ENCODE measurements at places on chromosomes 2 and 18.

DNA sequence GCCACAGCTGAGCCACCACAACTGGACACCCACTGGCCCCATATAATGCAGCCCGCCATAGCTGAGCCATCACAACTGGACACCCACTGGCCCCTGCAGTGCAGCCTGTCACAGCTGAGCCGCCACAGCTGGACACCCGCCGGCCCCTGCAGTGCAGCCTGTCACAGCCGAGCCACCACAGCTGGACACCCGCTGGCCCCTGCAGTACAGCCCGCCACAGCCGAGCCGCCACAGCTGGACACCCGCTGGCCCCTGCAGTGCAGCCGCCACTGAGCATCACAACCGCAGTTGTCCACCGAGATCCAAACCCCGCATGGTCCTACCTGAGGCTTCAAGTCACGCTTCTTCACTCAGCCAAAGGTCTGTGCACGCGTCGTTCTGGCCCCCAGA lies 134.2 kb downstream of the PXDN start:
- DNase-seq: no peak

- no peak for DNase-seq
Observed at GRCh38 chr2:56227811-56228210, 44.0 kb downstream of the CCDC85A start.

DNA sequence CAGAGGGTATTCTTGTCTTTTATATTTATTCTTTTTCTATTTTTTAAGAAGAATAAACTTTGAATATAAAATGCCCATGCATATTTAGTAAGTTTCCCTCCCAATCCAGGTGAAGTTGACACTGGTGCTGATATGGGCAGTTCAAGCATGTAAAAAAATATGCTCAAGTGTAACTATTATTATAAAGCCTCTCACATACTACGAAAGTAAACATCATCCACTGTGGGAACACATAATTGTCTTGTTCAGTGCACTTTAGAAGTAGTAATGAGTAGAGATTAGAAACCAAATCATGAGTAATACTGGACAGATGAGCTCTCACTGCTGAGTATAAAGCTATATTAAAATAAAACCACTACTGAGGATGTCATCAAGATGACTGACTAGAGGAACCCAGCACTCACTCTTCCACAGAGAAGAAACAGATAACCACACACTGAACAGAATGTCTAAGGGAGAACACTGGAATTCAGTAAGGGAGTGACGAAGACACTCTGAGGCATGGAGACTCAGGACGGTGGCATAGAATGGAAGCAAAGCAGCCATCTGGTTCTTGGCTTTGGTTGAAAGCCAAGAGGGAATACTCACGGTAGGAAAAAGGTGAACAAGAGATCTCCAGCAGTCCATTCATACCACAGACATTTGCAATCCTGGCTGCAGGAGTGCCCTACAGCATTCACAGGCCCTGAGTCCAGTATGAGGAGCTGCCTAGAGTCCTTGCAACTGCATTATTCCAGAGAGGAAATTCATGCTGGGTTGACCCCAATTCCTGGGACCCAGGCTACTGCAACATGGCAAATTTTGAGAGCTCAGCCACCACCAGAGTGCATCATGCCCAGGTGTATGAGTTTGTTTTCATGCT lies 9.5 kb upstream of the FAM110C start:
- no peak for DNase-seq

GRCh38 chr2:173952267-173953046 lies 12.7 kb downstream of the SP3 start:
- no peak for DNase-seq

GRCh38 chr2:235390108-235390815 lies 103.6 kb upstream of the AGAP1 start:
- no peak for DNase-seq

- DNase-seq: no peak
Observed at GRCh38 chr18:11514267-11514666, 95.1 kb upstream of the SLC35G4 start.

DNA sequence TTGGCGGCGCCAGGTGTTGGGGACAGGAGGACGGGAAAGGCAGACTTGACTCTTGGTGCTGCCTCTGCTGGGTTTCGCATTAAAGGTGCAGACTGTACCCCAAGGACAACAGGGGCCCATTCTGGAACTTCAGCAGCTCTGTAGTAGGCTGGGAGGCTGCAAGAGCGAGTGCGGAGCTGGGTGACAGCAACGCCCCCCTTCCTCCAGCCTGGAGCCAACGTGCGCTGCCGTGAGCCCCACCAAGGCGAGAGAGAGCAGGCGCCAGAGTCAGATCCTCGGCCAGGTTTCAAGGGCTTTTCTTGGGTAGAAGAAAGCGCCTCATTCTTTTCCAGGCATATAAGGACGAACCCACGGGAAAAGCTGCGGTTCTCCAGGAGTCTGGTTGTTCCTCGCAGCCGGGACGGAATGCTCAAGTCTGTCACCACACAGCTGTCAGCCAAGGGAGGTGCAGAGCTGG lies 1.9 kb downstream of the DOK6 start:
- DNase-seq: no peak

- DNase-seq: no peak
Observed at GRCh38 chr2:226180281-226180884, 619.2 kb downstream of the IRS1 start.

GRCh38 chr2:75667884-75668283 lies 21.3 kb downstream of the MRPL19 start:
- no peak for DNase-seq

DNA sequence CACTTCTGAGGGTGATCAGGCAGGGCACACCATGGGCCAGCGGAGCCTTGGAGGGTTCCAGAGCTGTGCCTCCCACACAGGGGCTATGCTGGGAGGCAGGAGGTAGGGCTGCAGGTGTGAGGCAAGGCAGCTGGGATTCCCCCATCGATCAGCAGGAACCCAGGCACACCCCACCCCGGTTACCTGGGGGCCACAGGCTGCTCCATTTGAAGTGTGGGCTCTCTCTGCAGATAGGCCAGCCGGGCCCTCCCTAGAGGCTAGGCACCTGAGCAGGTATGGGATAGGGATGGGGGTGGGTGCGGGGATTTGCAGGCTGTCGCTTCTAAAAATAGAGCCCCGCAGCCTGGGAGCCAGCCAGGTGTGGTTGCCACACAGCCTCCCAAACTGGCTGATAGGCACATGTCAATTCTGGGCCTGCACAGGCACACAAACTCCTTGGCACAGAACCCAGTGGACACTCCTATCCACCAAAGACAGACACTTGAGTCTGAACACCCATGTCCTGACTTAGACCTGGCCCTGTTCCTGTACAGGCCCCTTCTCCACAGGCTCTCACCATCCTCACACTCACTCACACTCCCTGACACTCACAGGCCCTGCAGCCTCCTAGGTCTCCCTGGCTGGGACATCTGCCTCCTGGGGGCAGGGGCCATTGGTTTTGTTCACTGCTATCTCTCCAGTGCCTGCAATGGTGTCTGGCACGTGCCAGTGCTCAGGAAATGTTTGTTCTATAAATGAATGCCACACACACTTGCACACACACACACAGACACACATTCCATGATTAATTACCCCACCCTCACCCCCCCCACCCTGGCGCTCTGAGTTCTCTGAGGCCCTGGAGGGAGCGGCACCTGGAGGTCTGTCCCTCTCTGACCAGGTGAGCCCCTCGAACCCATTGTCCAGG lies 73.4 kb downstream of the ZFP36L2 start:
- DNase-seq: no peak

- no peak for DNase-seq
Observed at GRCh38 chr2:211354481-211354880, 798.1 kb downstream of the CPS1 start.

DNA sequence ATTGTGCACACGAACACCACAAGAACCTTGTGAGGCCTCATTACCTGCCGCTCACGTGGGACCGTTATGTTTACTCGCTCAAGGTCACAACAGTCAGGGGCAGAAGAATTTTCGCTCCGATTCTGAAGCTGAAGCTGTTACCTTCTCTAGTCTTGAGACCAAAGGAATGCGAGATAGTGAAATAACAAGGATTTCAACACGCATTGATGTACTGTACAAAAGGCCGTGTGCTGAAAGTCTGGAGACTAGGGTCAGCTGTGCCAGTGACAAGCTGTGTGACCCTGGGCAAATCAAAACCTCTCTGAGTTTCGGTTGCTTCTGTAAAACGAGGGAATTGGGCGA lies 583 bp downstream of the NEMP2 start:
- peak; percentile 17 for DNase-seq

- DNase-seq: no peak
Observed at GRCh38 chr2:33313039-33313438, 163.4 kb upstream of the RASGRP3 start.

DNA sequence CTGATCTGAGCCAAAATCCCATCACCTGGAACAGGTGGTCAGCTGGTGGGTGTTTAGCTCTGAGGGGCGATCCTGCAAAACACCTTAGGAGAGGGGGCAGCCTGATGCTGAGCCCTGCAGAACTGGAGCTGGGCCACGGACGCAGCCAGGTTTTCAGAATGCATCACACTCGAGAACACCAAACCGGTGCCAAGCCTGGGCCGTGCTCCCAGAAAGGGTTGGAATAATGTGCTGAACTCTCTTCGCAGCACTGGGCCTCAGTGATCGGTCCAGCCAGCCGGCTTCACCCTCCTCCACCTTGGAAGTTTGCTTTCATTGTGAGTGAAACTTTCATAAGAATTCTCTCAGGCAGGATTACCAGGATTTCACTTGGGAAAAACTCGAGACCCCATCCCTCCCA lies 56.5 kb upstream of the TTC39C start:
- DNase-seq: no peak

GRCh38 chr2:238644095-238645081 lies 203.5 kb upstream of the TWIST2 start:
- no peak for DNase-seq

DNA sequence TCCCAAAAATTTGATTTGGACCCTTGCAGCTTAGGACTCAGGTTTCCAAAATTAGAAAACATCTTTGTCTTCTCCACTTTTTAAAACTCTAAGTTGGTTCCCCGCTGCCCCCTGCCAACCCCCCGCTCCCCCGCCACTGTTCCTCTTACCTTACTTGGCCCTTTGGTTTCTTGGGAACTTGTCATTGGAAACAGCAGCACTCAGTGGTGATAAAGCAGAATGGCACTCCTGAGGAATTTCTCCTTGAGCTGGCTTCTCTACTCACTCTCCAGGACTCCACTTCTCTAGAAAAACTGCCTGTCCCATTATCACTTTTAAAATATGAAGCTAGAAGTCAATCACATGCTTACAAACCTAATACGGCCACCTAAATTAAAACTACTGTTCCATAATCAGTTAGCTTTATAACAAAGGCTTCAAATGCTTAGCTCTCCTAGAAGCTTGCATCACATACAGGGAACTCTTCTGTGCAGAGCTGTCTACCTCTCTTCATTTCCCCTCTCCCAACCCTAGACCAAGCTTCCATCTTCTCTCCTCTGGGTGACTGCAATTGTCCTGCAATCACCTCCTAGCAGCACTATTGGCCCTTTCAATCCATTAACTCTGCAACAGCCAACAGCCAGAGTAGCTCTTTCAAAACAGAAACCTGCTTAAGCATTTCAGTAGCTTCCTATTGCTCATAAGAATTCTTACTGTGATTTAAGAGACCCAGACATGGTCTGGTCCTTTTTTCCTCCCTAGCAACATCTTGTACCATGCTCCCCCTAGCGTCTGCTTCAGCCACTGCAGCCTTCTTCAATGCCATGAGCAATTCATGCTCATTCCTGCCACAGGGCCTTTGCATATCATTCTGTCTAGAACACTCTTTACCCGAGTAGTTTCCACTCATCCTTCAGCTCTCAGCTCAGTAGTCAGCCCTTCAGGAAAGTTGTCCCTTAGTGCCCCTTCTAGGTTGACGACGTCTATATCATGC lies 15.2 kb upstream of the PLEKHM3 start:
- no peak for DNase-seq

GRCh38 chr2:199743415-199744120 lies 107.4 kb downstream of the FTCDNL1 start:
- no peak for DNase-seq

- DNase-seq: no peak
Observed at GRCh38 chr2:144668493-144669110, 148.7 kb upstream of the ZEB2 start.

GRCh38 chr2:238380785-238381184 lies 45.9 kb upstream of the ASB1 start:
- DNase-seq: no peak

DNA sequence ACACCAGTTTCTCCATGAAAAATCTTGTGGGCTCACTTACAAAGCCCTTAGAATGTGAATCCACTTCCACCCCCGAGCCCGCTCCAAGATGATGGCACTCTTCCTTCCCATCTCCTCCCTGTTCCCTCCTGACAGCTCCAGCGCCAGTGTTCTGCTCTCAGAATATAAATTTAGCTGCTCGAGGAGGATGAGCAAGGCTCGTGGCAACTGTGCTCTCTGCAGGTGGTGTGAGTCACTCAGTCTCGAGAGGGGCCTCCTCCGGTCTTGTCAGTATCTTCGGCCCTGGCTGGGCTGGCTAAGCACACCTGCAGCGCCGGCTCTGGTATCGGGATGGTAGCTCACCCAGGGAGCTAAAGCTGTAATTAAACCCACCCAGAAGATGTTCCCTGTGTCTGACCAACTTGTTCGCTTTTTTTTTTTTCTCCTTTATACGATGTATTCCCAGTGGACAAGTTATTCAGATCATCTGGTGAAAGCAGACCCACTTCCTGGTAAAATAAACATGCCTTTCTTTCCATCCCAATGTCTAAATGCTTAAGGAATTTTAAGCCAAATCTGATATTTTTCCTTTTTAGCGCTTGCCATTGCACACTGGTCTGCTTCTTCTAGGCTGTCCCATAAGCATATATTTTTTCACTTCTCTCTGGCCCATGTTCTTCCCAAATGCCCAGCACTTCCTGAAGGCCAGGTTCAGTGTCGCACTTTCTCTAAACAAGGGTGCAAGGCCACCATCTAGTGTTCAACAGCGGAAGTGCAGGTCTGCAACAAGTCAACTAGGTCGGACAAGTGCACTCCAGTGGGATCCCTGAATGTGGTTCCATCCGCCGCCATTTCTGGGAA lies 31.4 kb upstream of the YPEL5 start:
- peak; percentile 64 for DNase-seq

GRCh38 chr2:11242542-11243174 lies 87.4 kb downstream of the SLC66A3 start:
- no peak for DNase-seq

GRCh38 chr2:79874015-79874414 lies 361.2 kb downstream of the CTNNA2 start:
- no peak for DNase-seq

- no peak for DNase-seq
Observed at GRCh38 chr2:160220026-160220425, 20.0 kb upstream of the ITGB6 start.

GRCh38 chr2:237474442-237474911 lies 12.6 kb upstream of the MLPH start:
- DNase-seq: no peak

- DNase-seq: no peak
Observed at GRCh38 chr2:142938240-142938639, 60.8 kb downstream of the KYNU start.

GRCh38 chr2:233855345-233855744 lies 1.0 kb upstream of the HJURP start:
- DNase-seq: no peak

- DNase-seq: no peak
Observed at GRCh38 chr2:180662521-180662920, 317.9 kb upstream of the UBE2E3 start.

DNA sequence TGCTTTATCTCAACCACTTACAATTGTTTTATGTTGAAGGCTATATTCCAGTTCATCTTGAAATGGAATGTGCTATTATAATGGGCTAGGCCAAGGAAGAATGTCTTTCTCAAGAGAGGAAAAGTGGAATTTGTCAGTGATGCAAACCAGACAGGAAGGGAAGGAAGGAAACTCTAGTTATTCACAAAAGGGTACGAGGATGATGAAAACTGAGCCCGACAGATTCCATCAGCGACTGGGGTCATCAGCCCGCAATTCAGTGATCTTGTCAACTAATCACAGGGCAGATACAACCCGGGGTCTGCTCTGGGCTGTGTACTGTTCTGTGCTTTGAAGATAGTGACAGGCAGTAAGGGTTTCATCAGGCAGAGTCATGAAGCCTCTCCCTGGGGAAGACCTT lies 23.4 kb upstream of the LYPD6 start:
- no peak for DNase-seq
